Non-pigmented ciliary epithelial cell (primary cell): ENCODE measurements at places on chromosomes 5 and 9.

- no peak for DNase-seq
Measured at GRCh38 chr9:106321394-106322180, 541.4 kb upstream of the ZNF462 start.

- no peak for DNase-seq
Measured at GRCh38 chr5:155140646-155141045, 127.1 kb downstream of the KIF4B start.

DNA sequence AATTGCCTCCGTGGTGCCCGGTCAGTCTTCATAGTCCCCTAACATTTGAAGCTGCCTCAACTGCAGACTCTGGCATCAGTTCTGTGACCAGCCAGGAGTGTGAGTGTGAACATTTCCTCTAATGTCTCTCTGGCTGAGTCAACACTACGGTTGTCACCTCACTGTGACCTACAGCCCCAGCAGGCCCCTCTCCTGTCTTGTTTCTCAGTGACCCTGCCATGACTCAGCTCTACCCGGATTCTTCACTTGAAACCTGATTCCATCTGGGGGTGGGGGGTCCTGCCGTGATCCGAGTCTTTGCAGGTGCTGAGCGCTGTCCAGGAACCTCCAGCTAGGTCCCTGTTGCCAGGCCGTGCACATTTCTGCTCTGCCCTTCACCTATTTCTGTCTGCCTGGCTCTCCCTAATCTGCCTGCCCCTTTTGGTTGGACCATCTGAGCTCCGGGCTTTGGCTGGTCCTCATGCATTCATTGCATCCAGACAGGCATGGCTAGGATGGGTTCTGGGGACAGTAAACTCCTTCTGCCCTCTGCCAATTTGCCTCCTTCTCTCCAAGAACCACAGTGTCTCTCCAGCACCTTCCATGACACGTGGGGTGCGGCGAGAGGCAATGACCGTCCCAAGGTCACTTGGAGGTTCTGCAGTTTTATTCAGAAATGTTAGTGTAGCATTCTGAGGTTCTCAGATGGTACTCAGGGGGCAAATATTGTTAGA is 24.2 kb downstream of the STC2 start:
- DNase-seq, result no peak

- no peak for DNase-seq
Measured at GRCh38 chr9:128168731-128169308, 8.8 kb downstream of the BBLN start.

DNA sequence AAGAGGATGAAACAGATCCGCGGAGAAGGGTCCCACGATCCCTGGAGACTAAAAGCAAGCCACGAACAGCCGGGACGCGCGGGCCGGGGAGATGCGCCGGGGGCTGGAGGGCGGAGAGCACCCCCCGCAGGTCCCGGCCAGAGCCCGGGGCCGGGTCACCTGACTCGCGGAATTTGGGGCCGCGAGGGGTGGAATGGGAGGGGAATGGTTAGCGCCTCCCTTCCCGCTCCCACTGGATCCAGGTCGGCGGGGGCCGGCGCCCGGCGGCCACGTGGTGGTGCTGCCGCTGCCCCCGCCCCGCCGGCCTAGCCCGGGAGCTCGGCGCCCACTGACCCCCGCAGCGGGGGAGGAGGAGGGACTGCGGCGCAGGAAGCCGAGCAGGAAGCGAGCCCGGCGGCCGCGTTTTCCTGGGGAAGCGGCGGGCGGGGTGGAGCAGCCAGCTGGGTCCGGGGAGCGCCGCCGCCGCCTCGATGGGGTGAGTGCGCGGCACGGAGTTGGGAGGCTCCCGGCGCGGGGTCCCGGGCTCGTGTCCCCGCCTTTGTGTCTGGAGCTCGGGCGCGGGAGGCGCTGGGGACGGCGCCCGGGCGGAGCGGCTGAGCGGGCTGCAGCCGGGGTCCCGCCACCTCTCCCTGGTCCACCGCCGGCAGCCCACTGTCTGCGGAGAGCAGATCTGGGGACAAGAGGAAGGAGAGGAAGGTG is at the start of gene RAI14:
RAI14 (plus strand) TSS at position 328 of the 699 bp plus-strand sequence. CDS start 30,592 bp downstream, outside the sequence.
- DNase-seq, result no peak

DNA sequence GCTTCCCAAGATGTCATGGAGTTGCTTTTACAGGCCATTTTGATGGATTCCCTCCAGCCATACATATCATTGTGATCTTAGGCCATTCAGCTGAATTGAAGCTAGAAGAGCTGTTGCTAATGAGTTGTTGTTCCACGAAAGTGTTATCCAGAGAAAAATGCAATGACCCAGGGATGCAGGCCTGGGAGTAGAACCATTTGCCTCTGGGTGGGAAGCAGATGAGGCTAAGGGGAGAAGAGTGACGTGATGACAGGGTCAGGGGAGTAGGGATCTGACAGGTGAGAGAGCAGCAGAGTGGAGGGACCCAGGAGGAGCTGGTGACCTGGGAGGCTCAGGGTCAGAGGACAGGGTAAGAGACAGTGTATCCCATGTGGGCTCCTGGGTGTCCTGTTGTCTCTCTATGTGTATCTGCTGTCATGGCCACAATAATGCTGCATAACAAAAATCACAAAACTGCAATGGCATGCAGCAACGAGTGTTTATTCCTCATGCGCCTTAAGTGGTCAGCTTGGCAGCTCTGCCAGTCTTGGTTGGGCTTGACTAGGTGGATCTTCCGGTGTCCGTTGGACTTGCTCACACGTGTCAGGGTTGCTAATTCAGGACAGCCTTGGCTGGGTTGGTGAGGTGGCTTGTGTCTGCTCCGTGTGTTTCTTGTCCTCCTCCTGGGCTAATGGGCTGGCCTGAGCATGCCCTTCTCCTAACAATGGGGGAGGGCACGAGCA is 90.6 kb downstream of the LIFR start:
- DNase-seq, result no peak

DNA sequence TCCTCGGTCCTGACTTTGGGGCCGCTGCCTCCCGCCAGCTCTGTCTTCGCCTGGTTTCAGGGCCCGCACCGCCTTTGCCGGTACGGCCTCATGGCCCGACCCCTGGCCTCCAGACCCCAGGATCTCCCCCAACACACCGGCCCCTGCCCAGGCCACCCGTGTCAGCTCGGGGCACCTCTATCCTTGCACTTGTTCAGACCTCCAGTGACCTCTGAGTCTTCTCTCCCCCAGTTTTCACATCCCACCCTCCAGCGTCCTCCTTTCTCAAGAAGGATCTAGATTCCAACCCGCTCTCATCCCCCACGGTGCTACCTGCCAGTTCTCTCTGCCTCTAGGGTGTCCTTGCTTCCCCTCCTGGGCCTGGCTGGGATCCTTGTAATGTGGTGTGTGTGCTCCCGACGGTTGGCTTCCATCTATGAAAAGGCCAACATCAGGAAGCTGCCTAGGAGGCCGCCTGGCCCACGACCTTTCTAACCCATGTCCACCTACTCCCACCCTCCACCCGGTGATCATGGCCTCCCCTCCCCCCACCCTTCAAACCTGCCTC is 61.1 kb downstream of the SPATA31C2 start:
- DNase-seq, result no peak

GRCh38 chr5:150363185-150363584 is 5.7 kb downstream of the TCOF1 start:
- no peak for DNase-seq

DNA sequence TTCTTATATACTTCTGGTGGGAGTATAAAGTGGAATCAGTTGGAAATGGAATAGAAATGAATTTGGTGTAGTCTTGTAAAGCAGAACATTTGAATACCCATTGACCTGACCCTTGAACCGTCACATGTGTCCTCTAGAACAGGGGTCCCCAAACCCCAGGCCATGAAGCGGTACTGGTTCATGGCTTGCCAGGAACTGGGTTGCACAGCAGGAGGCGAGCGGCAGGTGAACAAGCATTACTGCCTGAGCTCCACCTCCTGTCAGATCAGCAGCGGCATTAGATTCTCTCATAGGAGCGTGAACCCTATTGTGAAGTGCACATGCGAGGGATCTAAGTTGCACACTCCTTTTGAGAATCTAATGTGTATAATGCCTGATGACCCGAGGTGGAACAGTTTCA is 80.0 kb downstream of the RANBP17 start:
- no peak for DNase-seq

DNA sequence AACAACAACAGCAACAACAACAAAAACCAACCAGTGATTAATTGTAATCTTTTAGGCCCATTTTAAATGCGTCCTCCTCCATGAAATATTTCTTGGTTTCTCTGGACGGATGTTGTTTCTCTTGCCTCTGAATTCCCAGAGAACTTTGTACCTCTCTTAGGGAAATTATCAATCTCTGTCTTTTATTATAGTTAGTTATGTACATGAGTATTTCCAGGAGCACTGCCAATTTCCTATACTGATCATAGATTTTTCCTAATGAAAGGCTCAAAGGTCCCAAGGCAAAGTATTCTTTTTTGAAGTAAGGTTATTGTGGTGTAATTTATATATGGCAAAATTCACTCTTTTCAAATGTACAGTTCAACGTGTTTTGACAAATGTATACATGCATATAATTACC is 20.4 kb upstream of the PALM2AKAP2 start:
- DNase-seq, result no peak

GRCh38 chr9:7401116-7401515 is 398.5 kb downstream of the DMAC1 start:
- no peak for DNase-seq

- no peak for DNase-seq
Measured at GRCh38 chr5:128036950-128037349, 46.6 kb upstream of the SLC12A2 start.

DNA sequence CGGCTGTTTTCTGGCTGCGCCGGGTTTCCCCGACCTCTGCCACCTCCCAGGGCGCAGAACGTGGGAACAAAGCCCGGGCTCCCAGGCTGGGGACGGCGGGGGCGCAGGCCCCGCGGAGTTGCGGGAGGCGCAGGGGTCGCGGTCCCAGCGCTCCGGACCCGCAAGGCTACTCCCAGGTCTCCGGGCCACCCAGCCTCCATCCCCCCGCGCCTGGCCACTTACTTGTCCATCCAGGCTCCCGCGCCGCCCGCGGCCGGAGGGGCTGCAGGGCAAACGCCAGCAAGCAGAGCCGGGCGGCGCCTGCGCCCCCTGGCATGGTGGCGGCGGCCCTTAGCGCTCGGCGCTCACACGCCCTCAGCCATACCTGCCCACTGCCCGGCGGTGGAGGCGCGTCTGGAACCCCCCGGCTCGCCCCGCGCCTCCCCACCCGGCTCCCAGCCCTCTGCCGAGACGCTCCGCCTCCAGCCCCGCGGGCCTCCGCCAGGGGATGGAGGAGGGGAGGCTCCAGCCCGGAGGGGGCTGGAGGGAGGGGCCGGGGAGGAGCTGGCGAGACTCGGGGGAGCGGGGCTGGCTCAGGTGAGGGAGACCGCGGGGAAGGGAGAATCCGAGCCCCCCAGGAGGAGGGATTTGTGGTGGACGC is at the start of gene ADAM19:
ADAM19 (minus strand) TSS at position 395 of the 640 bp plus-strand sequence; CDS start at position 316, 79 bp downstream.
- DNase-seq, result no peak

- DNase-seq, result no peak
Measured at GRCh38 chr9:84385386-84386040, 45.0 kb upstream of the SLC28A3 start.

GRCh38 chr5:150401076-150401375 is 11.7 kb downstream of the CD74 start:
- DNase-seq, result no peak

GRCh38 chr5:58974601-58975000 is 391.7 kb downstream of the RAB3C start:
- no peak for DNase-seq

- DNase-seq, result peak; percentile 5
Measured at GRCh38 chr5:25006734-25007133, 362.0 kb upstream of the CDH10 start.

- no peak for DNase-seq
Measured at GRCh38 chr9:109156708-109157107, 10.3 kb downstream of the FRRS1L start.

GRCh38 chr5:59037453-59037852 is 454.6 kb downstream of the RAB3C start:
- no peak for DNase-seq

DNA sequence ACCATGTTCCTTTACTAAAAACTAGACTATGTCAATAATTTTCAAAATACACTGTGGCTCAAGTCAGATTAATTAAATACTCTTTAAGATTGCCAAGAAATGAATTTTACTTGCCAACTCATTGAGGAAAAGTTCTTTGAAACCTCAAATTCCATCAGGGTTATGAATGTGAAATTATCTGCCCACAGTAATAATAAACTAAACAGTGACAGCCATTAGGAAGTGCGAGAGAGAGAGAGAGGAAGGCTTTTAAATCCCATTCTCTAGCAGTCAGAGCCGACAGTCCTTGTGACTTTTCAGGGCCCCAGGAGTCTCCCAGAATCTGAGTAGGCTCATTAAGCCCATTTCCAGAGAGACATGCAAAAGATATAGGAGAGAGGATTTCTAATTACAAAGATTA is 236.1 kb downstream of the MARCHF11 start:
- DNase-seq, result no peak

- peak; percentile 64 for DNase-seq
Measured at GRCh38 chr5:158718738-158719505, 380.8 kb downstream of the EBF1 start.

- no peak for DNase-seq
Measured at GRCh38 chr5:149596712-149597111, 15.4 kb downstream of the ARHGEF37 start.

- DNase-seq, result peak; percentile 6
Measured at GRCh38 chr5:165448753-165449152, 1943.3 kb downstream of the MAT2B start.

GRCh38 chr5:59357381-59357977 is 536.0 kb downstream of the PDE4D start:
- DNase-seq, result peak; percentile 44

DNA sequence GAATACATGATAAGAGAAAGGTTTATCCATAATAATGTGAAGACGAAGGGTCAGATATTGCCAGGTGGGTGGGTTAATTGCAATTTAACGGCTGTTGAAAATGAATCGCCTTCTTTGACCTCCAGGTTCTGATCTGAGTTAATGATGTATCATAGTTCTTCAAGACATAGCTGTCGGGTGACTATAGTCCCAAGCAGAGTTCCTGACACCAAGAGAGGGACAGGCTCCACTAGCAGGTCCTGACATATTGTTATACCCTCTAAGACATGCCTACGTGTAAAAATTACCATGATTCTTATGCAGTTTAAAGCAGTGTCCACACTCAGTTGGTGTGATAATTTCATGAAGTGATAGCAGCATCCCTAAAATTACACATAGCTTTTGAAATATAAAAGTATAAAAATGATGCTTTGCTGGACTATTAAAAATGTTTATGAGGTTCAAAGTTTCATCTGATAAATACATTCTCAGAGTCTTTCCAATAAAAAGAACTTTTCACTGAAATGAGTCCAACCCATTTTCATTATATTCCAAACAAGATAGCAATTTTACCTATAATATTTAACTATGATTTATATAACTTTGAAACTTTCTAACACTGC is 53.0 kb downstream of the NTRK2 start:
- DNase-seq, result no peak

GRCh38 chr5:67019065-67019845 is 177.3 kb downstream of the CD180 start:
- no peak for DNase-seq

DNA sequence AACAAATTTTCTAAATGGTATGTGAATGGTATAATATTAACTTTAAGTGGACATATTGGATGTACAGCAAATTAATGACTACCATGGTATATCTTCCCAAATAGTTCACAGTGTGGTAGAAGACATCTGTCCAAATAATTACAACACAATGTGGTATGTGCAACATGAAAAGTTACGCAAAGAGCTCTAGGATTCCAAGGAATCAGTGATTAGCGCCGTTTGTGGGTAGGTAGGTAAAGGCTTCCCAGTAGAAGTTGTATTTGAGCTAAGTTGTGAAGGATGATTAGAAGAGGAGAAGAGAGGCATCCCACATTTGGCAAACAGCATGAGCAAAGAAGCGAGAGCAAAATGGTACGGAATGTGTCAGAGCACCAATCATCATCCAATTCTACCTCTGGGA is 14.3 kb upstream of the KLF9 start:
- DNase-seq, result no peak

GRCh38 chr9:89606049-89606623 is 1.3 kb downstream of the GADD45G start:
- DNase-seq, result no peak
